ENCODE measurements at places on chromosomes 16 and 17.

- peak; percentile 60 for DNase-seq
Measured at GRCh38 chr17:20009302-20010098, at the start of gene SPECC1. Gene SPECC1, plus strand, starts transcription at chr17:20009359. Its CDS starts 87,293 bp downstream, at chr17:20096652.

DNA sequence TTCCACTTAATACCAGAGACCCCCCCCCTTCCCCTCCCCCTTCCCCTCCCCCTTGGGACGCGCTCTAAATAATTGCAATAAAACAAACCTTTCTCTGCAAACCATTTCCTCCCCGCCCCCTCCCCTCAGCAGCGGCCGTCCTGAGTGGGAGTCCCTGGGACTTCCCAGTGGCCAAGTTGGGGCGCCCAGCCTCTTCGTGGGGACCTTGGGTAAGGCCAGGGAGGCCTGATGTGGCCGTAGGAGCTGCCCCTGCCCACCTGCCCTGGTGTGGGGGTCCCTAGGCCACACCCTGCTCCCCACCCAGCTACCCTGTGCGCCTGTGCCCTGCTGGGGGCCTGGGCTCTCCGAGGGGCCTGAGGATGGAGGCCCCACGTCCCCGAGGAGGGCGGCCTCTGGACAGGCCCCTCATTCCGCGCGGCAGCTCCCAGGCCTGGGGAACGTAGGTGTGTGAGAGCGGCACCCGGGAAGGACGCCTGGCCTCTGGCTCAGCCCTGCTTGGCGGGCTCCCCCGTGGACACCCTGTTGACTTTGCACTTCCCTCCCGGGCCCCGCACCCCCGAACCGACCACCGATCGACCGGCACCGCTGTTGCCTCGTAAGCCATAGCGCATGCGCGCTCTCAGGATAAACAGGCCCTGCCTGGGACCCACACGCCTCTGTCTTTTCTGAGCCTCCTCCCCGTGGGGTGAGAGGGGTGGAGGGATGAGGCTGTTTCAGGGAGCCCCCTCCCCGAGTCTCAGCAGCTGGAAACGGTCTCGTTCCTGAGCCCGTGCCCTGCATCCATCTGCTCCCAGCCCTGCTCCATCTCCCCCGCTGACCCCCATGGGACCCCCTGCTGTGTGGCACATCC is 9.0 kb downstream of the NTHL1 start:
- DNase-seq = peak; percentile 65

DNA sequence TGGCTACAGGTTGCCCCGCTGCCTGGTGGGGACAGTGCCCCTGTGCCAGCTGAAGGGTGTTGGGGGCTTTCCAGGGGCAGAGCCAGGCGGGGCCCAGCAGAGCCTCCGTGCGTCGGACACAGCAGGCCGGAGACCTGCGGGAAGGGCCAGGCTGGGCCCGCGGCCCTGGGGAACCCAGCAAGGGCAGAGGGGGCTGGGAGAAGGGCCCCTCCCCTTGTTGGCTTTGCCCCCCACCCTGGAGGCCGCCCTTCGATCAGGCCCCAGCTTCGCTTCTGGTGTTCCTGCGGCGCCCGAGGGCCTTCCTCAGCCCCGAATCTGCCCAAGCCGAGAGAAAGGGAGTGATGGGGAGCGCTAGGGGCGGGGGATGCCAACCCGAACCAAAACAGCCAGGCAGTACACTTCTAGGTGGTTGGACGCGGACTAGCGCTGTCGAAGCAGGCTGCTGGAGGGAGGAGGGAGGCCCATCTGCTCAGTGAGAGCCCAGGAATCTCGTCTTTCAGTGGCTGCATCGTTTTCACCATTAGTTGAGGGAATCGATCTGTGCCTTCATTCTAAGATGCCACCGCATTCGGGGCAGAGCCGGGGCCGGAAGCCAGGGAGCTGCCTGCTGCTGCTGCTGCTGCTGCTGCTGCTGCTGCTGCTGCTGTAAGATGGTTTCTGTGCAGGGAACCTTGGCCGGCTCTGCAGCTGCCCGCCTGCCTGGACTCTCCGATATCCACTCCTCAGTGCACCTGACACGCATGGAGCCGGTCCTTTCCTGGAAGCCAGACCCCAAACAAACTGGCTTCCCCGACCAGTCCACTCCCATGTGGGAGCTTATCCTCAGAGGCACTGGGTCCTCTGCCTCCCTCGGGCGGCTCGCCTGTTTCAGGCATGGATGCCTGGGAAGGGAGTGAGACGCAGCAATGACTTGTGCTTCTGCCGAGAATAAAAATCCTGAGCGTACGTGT is 1.7 kb downstream of the JPH3 start:
- DNase-seq = no peak

- DNase-seq = no peak
Measured at GRCh38 chr17:34227707-34228106, 27.4 kb upstream of the CCL2 start.

GRCh38 chr17:4590981-4591453 is 6.7 kb downstream of the SMTNL2 start:
- no peak for DNase-seq

DNA sequence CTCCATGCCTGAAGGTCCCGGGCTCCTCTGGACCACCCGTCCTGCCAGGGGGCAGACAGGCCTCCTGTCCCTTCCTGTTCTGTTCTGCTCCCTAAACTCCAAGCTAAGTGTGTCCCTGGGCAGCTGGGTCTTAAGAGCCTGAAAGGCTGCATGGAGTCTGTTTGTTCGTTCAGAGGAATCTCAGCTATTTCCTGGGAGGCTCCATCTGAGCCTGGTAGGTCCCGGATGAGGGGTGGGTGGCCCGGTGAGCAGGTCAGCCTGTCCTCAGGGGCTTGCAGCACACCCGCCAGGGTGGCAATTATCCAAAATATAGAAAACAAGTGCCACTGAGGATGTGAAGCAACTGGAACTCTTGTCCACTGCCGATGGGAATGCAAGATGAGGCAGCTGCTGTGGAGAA is 12.6 kb downstream of the ACTG1 start:
- peak; percentile 44 for DNase-seq

GRCh38 chr16:4556580-4556979 is 440 bp downstream of the C16orf96 start:
- DNase-seq = no peak

DNA sequence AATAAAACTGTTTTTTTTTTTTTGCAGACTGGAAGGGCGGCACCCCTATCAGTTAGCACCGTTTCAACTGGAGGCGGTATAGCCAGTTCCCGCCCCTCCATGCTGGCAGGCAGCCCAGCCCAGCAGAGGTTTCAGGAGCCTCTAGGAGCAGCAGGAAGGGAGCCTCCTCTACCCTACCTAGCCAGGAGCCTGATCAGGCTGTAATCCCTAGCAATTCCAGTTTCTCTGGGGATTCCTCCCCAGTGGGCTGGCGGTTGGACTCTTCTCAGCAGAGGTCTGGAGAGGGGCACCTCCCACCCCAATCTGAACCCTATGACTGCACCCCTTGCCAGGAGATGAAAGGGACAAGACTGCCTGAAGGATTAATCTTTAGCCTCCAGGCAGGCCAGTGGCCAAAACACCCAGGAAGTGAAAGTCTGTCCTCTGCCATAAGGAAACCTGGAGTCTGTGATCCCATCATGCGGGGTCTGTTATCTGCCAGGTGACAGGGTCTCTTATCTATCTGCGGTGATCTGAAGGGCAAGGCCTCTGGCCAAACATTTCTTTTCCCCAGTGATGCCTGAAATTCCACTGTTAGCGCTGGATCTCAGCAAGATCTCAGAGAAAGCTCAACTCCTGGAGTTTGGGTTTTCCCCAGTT is 4.9 kb upstream of the CDH1 start:
- DNase-seq = peak; percentile 8

DNA sequence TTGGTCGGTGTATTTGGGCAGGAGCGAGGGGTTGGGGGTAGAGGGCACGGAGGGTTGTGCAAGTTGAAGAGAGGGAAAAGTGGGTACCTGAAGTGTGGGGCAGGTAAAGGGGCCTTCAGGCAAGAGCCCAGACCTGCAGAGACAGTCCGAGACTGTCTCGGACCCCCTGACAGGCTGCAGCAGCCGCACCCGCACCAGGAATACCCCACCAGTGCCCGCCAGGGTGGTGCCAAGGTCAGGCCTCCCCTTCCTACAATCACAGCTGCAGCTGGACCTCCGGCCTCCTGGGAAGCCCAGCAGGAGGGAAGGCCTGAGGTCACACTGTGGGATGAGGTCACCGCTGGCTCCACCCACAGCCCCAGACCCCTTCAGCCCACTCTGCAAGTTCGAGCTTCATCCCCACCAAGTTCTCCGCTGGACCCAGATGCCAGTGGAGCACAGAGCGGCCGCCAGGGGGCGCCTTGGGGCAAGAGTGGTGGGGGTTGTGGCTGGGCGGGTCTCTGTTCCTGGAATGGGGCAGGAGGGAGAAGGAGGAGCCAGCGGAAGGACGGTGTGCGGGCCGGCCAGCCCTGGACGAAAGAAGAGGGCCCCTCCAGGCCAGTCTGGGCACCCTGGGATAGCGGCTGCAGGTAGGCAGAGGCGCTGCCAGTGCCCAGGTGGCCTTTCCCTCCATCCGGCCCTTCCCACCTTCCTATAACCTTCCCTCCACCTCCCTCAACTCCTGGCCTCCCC is at the start of gene HSD3B7:
HSD3B7 (plus strand) TSS at position 539 of the 732 bp plus-strand sequence. CDS start 452 bp downstream, outside the sequence.
- DNase-seq = peak; percentile 78

- no peak for DNase-seq
Measured at GRCh38 chr16:75922250-75922649, 196.0 kb upstream of the CPHXL start.

- peak; percentile 43 for DNase-seq
Measured at GRCh38 chr17:56540836-56541235, 52.7 kb upstream of the NOG start.

DNA sequence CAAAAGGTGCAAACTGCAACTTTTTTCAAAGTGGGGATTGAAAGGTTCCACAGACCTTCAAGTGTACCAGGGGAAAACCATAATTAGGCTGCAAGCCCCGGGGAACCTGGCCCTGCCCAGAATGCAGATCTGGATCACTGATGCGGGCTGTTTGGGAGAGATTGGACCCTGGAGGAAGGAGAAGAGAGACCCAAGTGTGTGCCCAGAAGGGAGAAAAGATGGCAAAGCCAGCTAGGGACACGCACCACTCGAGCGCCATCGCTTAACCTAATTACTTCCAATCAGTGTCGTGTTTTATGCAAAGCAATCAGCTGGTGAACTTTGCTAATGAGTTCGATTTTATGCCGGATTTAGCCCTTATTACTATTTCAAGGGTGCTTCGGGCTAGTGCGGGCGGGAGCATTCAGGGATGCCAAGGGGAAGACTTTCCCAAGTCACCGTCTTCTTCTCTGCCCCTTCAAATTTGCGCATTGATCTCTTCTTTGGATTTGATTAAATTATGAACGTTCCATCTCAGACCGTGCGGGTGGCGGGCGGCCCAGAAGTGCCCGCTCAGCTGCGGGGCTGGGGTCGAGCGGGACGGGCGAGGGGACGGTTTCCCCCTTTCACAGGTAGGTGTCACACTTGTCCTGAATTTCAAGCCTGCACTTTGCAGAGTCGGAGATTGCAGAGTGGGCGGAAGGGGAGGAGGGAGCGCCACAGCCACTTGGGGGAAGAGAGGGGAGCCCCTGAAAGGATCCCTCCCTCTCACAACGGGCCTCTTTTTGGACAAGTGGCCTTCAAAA is 4.0 kb downstream of the IRX5 start:
- DNase-seq = peak; percentile 68

- DNase-seq = no peak
Measured at GRCh38 chr17:14622615-14623101, 321.8 kb downstream of the HS3ST3B1 start.

DNA sequence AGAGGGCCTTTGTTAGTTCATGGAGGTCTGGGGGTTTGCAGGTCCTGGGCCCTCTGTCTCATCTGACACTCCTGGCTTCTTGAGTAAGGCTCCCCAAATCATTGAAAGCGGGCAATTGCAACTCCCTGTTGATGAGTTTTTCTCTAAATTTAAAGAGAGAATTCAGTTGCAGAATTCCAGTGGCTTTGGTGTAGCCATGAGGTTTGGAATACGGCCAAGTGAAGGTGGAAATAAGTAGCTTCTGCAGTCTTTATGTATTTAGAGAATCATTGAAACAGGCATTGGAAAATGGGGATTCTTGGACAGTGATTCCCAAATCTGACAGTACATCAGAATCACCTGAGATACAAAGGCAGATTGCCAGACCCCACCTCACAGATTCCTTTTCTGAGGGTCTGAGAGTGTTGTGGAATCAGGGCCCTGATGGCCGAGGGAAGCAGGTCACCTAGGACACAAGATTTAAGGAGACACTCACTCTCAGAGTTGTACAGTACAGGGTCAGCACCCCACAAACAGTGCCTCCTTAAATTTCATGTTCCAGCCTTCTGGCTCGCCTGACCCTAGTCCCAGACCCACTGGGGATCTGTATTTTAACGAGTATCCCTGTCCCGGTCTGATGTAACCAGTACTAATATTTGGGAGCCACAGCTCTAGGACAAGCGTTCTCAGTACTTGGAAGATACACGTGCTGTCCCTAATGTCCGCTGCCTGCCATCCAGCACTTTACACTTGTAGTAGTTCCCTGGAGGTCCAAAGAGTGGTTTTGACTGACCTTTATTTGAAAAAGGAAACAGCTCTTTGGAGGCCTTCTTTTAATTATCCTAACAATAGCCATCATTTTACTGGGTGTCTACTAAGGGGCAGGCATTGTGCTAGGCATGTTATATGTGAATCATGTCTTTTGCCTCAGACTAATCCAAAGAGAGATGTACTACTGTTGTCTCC is 37.8 kb downstream of the YPEL2 start:
- peak; percentile 60 for DNase-seq

DNA sequence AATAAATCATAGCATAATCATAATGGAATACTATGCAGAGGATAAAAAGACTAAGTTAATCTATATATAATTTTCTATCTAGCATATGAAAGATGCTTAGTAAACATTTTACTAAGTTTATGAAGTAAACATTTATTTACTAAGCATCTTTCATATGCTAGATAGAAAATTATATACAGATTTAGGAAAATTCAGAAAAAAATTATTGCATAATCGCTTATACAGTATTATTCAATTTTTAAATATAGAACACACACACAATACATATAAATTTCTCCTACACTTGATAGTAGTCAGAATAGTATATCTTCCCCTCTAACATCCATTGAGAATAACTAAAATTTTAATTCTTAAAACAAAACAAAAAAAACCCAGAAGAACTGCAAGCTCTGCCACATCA is 110.8 kb downstream of the CA4 start:
- no peak for DNase-seq

DNA sequence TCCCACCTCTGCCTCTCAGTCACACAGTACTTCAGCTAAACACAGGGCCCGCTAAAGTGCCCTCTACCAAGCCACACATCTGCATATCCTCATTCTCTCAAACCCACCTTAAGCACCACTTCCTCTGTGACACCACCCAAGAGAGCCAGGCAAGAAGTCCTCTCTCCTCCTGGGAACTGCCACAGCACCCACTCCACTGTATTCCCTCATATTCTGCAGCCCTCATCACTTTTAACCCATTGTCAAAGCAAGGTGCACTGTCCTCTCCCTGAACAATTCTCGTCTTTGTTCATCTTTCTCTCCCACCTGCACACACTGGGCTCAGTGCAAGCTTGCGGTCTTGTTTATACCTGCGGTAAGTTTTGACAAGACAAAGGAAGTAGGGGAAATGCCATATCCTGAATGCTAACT is 13.6 kb downstream of the CHD9 start:
- no peak for DNase-seq

GRCh38 chr17:17758941-17759563 is 77.7 kb downstream of the SREBF1 start:
- DNase-seq = no peak

GRCh38 chr17:63841350-63842172 is 924 bp downstream of the SMARCD2 start:
- DNase-seq = peak; percentile 33

GRCh38 chr16:69812688-69813014 is 50.5 kb downstream of the WWP2 start:
- DNase-seq = no peak
